Stomach (tissue), 19 donors: ENCODE measurements at places on chromosomes 2 and 18. TPM values are rescaled to one million over a fixed set of nuclear protein-coding genes. Genes with fewer than 3 reads are reported as not detected.

DNA sequence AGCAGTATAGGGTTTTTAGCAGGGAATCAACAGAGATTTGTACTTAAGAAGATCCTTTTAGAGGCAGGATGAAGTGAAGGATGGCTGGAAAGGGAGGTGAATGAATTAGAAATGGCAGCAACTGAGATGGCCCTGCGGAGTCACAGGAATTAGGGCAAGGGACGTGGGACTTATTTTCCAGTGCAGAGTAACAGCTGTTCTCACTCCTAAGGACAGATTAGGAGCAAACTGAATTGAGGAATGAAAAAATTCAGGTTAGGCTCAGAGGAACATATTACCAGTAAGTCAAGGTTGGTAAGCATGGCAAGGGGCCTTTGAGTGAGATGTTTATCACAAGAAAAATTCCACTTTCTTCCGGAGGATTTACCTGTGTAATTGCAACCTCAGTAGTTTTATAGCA lies 34.4 kb downstream of the COL4A3 start:
- DNase-seq, result no peak
- no peak overlapping the region for H3K4me3 ChIP-seq
- no peaks in the 10 kb centered on the region for H3K27me3 ChIP-seq
- no peaks in the 10 kb centered on the region for H3K4me1 ChIP-seq
- H3K36me3 ChIP-seq, result no peaks in the 10 kb centered on the region

DNA sequence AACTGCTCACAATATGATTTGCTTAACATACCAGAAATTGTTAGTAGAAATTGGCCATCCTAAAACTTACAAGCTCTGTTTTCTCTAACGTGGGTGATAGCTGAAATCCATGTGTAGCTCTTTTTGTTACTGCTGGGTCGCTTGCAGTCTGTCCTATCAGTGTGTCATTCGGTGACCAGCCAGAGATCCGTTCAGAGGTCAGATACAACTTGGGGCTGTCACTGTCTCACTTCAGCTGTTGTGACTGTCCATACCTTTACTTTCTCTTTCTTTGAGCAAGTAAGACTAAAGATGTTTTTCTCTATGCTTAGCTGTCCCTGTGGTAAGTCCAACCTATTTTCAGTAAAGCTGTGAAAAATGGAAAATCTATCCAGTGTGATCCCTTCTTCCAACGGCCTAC lies 282.9 kb upstream of the KCNH7 start:
- no peaks in the 10 kb centered on the region for H3K36me3 ChIP-seq
- no peaks in the 10 kb centered on the region for H3K27me3 ChIP-seq
- H3K4me1 ChIP-seq, result no peaks in the 10 kb centered on the region

Gene VWC2L
- total RNA-seq, result not detected

Gene IL1B
- total RNA-seq, result 7.6 TPM

Gene IL1RN
- total RNA-seq, result not detected

DNA sequence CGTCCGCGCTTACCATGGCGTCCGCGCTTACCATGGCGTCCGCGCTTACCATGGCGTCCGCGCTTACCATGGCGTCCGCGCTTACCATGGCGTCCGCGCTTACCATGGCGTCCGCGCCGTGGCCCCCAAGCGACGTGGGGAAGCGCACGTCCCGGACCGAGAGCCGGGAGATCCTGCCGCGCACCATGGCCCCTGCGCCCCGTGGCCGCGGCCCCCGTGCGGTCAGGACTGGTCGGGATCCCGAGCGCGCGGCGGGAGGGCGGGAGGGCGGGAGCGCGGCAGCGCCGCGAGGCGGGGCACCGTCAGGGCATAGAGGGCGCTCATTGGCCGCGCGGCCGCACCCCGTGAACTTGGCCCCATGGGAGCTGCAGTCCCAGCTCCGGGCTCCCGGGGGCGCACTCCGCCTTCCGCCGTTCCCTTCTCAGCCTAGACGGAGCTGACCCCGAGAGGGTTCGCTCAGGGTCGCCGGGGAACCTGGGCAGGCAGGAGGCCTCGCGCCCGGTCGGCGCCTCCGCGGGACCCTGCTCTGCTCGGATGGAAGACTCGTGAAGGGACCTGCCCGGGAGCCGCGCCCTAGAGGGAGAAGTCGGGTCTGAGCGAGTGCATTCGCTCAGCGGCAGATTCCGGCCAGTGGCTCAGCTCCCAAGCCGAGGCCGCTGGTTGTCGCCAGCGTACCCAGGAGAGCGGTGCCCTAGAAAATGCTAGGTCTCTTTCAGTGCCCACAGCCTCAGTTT lies at the start of gene ENOSF1:
TSS of gene ENOSF1 (minus strand) at position 230 of the 734 bp plus-strand sequence. CDS start at position 187, 43 bp downstream.
- H3K27ac ChIP-seq, result peak within 1 kb of the TSS; percentile 89
- peaks cover 10% of the 10 kb centered on the region for H3K36me3 ChIP-seq
- peak; percentile 90 for DNase-seq
- H3K4me3 ChIP-seq, result peak within 1 kb of the TSS; percentile 81
- H3K4me1 ChIP-seq, result peaks cover 30% of the 10 kb centered on the region
- no peaks in the 10 kb centered on the region for H3K27me3 ChIP-seq

Gene FSHR
- total RNA-seq, result not detected

DNA sequence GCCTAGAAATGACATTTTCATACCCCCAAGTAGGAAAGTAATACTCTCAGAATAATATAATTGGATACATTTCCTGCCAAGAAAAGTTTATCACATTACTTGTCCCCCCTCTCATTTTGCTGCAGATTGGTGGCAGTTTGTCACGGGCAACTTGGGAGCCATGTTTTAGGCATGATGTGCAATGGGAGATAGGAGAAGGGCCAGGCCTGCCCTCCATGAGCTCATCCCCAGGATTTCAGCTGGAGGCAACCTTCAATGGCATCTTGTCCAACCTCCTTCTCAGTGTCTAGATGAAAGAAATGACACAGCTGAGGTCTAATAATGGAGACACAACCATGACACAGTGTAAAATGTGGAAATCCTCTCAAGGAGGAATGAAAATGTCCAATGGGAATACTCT lies 11.4 kb upstream of the RAB31 start:
- no peak for DNase-seq
- no peaks in the 10 kb centered on the region for H3K36me3 ChIP-seq
- H3K27ac ChIP-seq, result no peak overlapping the region
- H3K4me1 ChIP-seq, result peaks cover 18% of the 10 kb centered on the region
- no peaks in the 10 kb centered on the region for H3K27me3 ChIP-seq
- no peak overlapping the region for H3K4me3 ChIP-seq

- no peak overlapping the region for H3K27ac ChIP-seq
- H3K4me3 ChIP-seq, result no peak overlapping the region
- no peak for DNase-seq
Measured at GRCh38 chr2:151217343-151217742, 44.3 kb downstream of the RBM43 start.

- no peaks in the 10 kb centered on the region for H3K27me3 ChIP-seq
- H3K4me3 ChIP-seq, result peak overlapping the region; percentile 14
- peak; percentile 63 for DNase-seq
- no peaks in the 10 kb centered on the region for H3K36me3 ChIP-seq
Measured at GRCh38 chr2:61670591-61671501, 132.7 kb upstream of the XPO1 start.

DNA sequence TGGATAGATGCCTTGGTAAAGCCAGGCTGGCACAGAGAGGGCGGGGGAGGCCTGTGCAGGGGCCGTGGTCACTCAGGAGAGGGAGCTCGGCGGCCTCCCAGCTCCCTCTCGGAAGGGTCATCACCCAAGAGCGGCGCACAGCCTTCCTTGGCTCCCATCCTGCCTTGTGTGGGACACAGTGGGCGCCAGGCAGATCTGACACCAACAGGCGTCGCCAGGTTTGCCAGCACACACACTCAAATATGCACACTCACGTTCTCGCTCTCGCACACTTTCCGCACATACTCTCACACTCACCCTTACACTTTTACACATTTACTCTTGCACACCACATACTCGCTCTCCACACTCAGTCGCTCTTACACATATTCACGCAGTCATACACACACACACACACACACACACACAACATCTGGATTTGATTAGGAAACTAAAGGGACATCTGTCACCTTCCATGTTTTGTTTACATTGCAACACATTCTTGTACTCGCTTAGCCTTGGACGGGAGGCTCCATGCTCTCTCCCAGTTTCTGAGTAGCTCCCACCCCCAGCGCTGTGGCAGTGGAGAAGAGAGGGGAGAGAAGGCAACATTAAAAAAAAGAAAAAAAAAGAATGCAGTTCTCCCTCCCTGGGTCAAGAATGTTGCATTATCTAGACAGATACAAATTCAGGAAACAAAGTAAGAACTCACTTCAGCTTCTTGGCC lies 10.5 kb downstream of the CHMP1B start:
- DNase-seq, result no peak
- H3K27me3 ChIP-seq, result no peaks in the 10 kb centered on the region
- H3K36me3 ChIP-seq, result no peaks in the 10 kb centered on the region
- H3K27ac ChIP-seq, result peak overlapping the region; percentile 49
- H3K4me3 ChIP-seq, result no peak overlapping the region
- H3K4me1 ChIP-seq, result peaks cover 5% of the 10 kb centered on the region

DNA sequence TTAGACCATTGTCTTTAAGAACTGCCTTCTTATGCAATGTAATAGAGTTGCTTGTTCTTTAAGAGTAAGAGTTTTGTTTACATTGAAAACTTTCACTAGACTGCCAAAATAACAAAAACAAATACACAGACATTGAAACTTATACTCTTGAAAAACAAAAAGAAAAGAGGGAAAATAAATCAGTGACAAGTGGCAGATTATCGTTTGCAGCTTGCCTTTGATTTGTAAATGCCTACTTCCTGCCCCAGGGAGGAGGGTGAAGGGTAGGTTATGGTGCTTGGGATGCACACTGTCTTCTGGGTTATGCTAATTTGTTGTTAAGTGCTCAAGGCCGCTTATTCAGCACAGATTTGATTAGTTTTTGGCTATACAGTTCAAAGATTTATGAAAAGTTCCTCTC lies 198.7 kb downstream of the TGIF1 start:
- no peak for DNase-seq
- no peak overlapping the region for H3K4me3 ChIP-seq
- no peaks in the 10 kb centered on the region for H3K4me1 ChIP-seq
- no peak overlapping the region for H3K27ac ChIP-seq
- no peaks in the 10 kb centered on the region for H3K27me3 ChIP-seq
- no peaks in the 10 kb centered on the region for H3K36me3 ChIP-seq

DNA sequence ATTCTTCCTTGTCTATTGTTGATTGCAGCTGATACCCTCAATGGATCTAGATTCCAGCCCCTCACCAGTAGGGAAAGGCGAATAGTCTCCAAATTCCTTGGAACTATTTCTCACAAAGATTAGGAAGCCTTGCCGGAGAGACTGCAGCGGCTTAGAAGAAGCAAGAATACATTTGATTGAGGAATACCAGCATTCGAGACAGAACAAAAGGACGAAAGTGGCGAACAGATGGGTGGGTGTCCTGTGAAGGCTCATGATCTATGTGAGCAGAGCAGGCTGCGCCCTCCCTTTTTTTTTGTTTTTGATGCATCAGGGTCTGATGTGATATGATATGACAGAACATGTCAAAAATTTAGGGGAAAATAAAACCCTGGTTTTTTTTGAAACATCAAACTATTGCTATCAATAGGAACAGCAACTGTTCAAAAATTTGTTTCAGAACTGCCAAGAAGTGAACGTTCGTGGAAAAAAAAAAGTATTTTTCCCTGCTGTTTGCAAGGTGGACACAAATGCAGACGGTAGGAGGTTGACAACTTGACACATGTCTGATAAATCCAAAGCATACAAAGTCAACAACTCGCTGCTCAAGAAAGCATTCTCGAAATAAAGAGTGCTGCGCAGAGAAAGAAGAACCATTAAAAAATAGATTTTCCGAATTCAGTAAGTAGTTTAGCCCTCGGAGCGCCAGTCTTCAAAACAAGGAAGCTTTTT lies 49.1 kb downstream of the PTGR3 start:
- no peaks in the 10 kb centered on the region for H3K27me3 ChIP-seq
- no peaks in the 10 kb centered on the region for H3K36me3 ChIP-seq
- H3K27ac ChIP-seq, result no peak overlapping the region
- no peak overlapping the region for H3K4me3 ChIP-seq

- H3K36me3 ChIP-seq, result no peaks in the 10 kb centered on the region
- no peaks in the 10 kb centered on the region for H3K27me3 ChIP-seq
- H3K4me1 ChIP-seq, result no peaks in the 10 kb centered on the region
- DNase-seq, result no peak
- H3K27ac ChIP-seq, result no peak overlapping the region
- no peak overlapping the region for H3K4me3 ChIP-seq
Measured at GRCh38 chr2:206936843-206937230, 2.5 kb upstream of the CPO start.

DNA sequence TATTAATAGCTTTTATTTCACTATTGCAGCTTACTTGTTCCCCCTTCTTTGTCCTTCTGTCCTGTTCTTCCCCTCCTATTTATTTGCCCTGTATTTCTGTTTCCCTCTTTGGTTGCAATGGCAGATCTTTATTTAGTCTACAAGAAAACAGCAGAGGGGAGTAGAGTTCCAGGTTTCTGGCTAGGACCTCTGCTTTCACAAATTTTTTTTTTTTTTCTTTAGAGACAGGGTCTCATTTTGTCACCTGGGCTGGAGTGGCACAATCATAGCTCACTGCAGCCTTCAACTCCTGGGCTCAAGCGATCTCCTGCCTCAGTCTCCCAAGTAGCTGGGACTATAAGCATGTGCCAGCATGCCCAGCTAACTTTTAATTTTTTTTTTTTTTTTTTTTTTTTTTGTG lies 188.1 kb upstream of the SPRED2 start:
- H3K4me3 ChIP-seq, result no peak overlapping the region
- H3K27me3 ChIP-seq, result no peaks in the 10 kb centered on the region
- no peak for DNase-seq
- no peak overlapping the region for H3K27ac ChIP-seq

- H3K27ac ChIP-seq, result no peak overlapping the region
- no peaks in the 10 kb centered on the region for H3K36me3 ChIP-seq
- H3K4me1 ChIP-seq, result no peaks in the 10 kb centered on the region
- peaks cover 26% of the 10 kb centered on the region for H3K27me3 ChIP-seq
Measured at GRCh38 chr2:94997981-94998930, 27.3 kb upstream of the MAL start.

DNA sequence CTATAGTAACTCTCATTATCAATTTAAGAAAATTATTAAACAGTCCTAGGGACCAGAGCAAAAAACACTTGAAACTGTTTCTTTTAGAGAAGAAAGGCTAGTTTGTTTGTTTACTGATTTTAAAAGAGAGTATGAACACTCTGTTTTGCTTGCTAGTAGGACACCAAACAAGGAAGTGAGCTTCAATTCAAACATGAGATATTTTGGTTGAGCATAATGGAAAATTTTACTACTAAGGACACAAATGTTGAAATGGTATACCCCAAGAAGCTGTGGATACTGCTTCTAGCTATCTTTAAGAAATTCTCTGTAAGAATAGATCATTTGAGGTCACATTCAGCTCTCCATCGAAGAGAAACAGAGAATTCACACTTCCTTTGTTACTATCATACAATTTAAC lies 216.3 kb upstream of the SMAD7 start:
- H3K27me3 ChIP-seq, result no peaks in the 10 kb centered on the region
- H3K36me3 ChIP-seq, result peaks cover 11% of the 10 kb centered on the region
- peaks cover 11% of the 10 kb centered on the region for H3K4me1 ChIP-seq

Gene SERPINB12
- total RNA-seq, result not detected

- no peak overlapping the region for H3K27ac ChIP-seq
- no peak for DNase-seq
- no peak overlapping the region for H3K4me3 ChIP-seq
- no peaks in the 10 kb centered on the region for H3K36me3 ChIP-seq
- no peaks in the 10 kb centered on the region for H3K27me3 ChIP-seq
- H3K4me1 ChIP-seq, result no peaks in the 10 kb centered on the region
Measured at GRCh38 chr2:160516547-160517365, 23.1 kb upstream of the RBMS1 start.

GRCh38 chr2:143128681-143129580 lies at the start of gene ARHGAP15:
ARHGAP15 (plus strand) TSS chr2:143129419.
- peak within 1 kb of the TSS; percentile 84 for H3K27ac ChIP-seq
- peak; percentile 27 for DNase-seq
- H3K27me3 ChIP-seq, result no peaks in the 10 kb centered on the region
- H3K36me3 ChIP-seq, result no peaks in the 10 kb centered on the region
- peak within 1 kb of the TSS; percentile 7 for H3K4me3 ChIP-seq

- H3K36me3 ChIP-seq, result no peaks in the 10 kb centered on the region
- H3K4me3 ChIP-seq, result no peak overlapping the region
- H3K27ac ChIP-seq, result no peak overlapping the region
- H3K4me1 ChIP-seq, result no peaks in the 10 kb centered on the region
- DNase-seq, result no peak
Measured at GRCh38 chr2:3000968-3001367, 376.6 kb downstream of the EIPR1 start.

Gene ITGA6
- total RNA-seq, result 212 TPM
